ENCODE measurements at places on chromosomes 6 and 20.
A peak's percentile ranks its signal among the peaks of the same experiment; 100 is the strongest.

DNA sequence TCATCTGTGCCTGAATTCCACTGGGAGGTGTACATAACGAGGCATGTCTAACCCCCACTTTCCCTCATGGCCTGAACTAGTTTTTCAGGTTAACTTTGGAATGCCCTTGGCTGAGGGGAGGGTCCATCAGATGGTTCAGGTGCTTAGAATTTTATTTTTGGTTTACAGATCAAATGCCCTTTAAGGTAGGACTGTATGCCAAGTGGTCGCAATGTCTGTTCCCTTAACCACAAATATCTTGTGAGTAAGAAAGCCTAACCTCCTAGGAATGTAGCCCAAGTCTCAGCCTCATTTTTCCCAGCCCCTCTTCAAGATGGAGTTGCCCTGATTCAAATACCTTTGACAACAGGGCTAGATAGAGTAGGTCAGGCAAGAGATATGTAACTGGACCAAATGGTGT lies 78.4 kb downstream of the RNASET2 start:
- DNase-seq, result no peak

- no peak for DNase-seq
These were observed 11.5 kb upstream of the BAK1 start for GRCh38 chr6:33591424-33592032.

- DNase-seq, result no peak
These were observed 16.1 kb downstream of the DYNLRB1 start for GRCh38 chr20:34532320-34532719.

- no peak for DNase-seq
These were observed 24.1 kb downstream of the STK4 start for GRCh38 chr20:44990425-44990824.

GRCh38 chr6:56775498-56776166 lies 132.9 kb upstream of the DST start:
- peak; percentile 53 for DNase-seq

DNA sequence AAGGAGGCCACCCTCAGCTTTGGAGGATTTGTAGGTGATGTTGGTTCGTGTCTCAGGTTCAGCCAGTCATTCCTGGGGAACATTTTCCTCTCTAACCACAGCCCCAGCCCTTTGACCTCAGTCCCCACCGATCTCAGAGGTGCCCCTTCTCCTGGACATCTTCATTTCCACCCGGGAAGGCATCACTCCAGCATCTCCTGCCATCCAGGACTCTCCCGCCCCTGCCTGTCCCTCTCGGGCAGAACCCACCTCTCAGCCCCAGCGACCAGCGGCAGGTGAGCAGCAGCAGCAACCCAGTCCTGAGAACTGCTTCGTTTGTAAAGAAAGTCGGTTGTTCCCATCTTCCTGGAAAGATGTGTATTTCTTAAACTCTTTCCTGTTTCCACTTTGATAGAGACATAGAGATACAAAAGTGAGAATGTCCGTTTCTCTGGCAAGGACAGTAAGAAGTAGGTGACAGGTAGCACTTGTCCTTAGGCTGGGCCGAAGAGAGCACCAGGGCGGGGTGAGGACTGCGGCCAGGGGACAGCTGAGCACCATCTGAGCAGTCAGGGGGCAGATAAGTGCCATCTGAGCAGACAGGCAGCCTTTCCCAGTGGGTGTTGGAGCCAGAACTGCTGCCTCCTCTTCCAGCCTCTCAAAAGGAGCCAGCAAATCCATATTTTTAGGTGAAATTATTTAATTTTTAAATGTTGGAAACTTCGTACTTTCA lies 142.2 kb downstream of the CDH4 start:
- DNase-seq, result no peak

- no peak for DNase-seq
These were observed 45.0 kb downstream of the TFAP2A start for GRCh38 chr6:10369896-10370295.

- no peak for DNase-seq
These were observed 274.0 kb upstream of the PREP start for GRCh38 chr6:105676857-105677256.

GRCh38 chr20:59977086-59977485 lies 18.9 kb downstream of the CDH26 start:
- no peak for DNase-seq

- DNase-seq, result peak; percentile 57
These were observed 86.5 kb upstream of the MYL9 start for GRCh38 chr20:36454698-36455427.

DNA sequence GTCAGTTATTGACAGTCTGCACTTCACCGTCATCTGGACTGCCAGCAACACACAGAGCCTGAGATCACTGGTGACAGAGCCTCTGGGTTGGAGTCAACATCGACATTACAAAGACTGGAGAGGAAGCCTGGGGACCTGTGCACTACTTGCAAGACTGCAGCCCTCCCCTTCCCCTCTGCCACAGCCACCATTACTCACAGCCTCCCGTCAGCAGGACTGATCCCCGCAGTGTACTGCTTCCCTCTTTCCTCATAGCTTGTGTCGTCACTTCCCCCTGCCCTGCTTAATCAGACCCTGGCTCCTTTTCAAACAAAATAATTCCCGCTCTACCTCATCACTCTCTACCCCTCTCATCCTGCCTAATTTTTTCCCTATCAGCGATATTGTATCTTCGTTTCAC lies 235.5 kb upstream of the KCNQ5 start:
- DNase-seq, result no peak

GRCh38 chr6:154613137-154613676 lies 102.7 kb upstream of the CNKSR3 start:
- no peak for DNase-seq

DNA sequence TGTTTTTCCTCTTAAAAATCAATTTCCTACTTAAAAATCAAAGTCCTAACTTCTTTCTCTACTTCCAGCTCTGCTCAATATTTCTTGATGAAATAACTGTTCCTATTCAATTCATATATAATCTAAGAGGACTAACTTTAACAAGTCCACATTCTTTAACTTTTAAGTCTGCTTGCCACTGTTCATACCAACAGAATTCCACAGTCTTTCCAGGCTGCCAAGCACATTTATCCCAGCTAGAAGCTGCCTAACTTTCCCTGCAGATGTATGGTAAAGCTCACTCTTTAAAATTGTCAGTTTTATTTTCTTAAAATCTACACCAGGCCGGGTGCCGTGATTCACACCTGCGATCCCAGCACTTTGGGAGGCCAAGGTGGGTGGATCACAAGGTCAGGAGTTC lies 11.5 kb downstream of the CALHM6 start:
- no peak for DNase-seq

DNA sequence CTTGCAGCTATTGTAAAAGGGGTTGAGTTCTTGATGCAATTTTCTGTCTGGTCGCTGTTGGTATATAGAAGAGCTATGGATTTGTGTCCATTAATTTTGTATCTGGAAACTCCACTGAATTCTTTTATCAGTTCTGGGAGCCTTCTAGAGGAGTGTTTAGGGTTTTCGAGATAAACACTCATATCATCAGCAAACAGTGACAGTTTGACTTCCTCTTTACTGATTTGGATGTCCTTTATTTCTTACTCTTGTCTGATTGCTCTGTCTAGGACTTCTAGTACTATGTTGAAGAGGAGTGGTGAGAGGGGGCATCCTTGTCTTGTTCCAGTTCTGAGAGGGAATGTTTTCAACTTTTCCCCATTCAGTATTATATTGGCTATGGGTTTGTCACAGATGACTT lies 120.8 kb upstream of the SSTR4 start:
- DNase-seq, result no peak

DNA sequence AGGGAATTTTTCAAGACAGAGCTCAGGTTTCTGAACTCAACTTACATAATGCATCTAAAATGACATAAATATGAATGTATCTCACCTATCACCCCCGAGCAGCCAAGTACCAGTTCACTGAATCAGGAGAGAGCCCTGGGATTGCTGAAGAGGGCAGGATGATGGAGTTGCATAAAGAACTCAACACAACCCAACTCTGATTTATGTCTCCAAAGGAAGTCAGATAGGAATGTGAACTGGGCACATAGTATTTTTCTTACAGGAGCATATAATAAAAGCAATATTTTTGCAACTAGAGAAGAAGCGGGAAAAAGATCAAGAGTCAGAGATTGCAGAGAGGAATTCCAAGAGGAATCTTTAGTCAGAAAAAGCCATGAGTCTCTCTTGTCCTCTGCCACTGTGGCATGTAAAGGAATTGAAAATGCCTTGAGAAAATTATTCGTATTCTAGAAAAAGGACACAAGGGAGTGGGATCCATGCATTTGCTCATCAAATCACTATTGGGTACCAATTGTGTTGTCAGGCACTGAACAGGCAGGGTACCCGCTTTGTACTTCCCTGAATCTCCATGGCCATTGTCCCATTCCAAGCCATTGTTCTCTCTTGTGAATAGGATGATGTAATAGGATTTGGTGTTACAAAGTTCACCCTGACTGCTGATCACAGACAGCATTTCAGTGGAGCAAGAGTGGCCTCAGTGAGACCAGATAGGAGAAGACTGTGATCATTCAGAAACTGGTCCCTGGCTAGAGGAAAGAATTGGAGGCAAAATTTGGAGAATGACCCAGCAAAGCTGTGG lies 16.3 kb downstream of the RIN2 start:
- DNase-seq, result no peak

GRCh38 chr6:137717074-137718073 lies 149.7 kb upstream of the TNFAIP3 start:
- no peak for DNase-seq
